Activated CD4-positive, alpha-beta T cell treated with anti-CD3 and anti-CD28 coated beads for 4 hours (primary cell): ENCODE measurements at places on chromosomes 3 and 15.
A peak's percentile ranks its signal among the peaks of the same experiment; 100 is the strongest.

DNA sequence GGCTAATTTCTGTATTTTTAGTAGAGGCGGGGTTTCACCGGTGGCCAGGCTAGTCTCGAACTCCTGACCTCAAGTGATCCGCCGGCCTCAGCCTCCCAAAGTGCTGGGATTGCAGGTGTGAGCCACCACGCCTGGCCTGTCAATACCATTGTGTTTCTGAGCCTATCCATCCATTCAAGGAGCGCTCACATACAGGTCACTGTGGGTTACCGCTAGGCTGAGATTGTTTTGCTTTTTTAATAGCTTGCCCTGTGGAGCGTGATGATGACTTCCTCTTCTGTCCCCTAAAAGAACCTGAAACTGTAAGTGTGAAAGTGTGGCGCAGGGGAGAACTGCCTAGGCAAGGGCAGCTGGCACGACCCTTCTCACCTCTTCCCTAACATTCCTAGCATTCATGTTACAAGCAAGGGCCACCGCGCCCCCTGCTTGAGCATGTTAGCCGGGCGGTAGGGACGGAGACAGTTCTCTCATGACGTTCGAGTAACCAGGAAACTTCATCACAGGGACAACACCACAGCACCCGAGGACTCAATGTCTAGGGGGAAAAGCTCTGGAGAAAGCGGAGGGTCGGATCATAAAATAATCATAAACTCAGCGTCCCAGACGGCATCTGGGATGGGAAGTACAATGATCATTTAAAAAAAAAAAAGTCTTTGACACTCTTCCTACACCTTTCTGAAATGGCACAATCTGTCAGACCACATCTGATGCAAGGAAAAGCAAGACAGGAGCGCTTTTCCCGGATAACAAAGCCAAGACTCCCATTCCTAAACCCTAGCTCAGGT lies 790 bp downstream of the LAMP3 start:
- no peak for DNase-seq

DNA sequence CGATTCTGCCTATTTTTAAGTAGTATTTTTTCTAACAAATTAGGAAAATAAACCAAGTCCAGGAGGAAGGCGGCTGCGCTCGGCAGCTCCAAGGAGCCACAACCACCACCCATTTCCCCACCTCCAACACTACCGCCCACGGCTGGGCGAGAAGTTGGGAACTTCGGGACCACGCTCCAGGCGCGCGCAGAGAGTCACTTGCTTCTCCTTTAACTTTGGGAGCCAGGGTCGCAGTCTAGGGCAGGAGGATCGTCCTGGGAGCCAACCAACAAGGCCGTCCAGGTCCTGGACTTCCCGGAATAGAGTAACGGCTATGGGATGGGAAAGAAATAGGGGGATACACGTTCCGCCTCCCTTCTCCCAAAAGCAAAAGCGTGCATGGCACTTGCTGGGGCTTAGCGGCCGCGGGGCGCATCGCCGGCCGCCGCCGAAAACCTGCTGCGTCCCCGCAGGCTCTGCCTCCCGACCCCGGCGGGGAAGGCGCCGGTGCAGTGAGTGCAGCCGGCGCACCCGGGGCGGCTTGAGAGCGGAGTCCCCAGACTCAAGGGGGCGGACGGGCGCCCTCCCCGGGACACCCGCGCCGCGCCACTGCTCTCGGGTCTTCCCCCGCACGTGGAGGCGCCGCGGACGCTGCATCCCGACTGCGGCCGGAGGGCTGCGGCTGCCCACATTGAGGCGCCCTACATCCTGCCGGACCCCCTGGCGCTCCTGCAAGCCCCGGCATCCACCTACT lies 699 bp downstream of the MEGF11 start:
- DNase-seq = no peak

DNA sequence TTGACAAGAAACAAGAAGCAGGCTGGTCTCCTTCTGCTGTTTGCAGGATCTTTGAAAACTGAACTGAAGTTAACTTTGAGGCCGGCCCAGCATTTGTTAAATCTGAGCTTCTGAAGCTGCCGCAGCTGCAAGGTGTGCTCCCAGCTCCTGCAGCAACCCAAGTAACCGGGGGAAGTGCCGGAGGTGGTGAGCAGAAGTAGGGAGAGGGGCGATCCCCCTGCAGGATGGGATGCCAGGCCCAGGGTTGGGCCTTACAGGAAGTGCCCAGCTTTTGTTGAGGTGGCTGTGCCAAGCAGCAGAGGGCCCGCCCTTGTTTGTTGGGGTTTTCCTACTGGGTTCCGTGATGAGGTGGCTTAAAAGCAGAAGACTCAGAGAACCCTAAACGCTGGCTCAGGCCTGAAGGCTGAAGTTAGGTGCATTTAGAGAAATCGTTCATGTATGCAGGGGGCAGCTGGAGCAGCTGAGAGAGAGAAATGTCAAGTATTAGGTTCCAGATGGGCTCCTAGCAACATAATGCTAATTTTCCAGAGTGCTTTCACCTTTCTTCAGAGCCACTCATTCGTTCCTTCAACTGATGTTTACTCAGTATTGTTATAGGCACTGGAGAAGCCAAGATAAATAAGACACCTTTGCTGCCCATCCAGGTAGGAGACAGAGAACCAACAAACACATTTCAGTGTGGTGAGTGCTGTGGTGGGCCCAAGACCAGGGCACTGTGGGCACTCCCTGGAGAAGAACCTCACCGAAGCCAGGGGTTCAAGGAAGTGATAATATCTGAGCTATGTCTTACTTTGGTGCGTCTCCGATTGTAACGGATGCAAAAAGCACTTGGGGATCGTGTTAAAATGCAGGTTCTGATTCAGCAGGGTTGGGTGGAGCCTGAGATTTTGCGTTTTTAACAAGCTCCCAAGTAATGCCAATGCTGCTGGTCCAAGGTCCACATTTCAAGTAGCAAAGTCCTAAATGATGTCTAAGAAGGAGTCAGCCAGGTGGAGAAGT lies 42.2 kb upstream of the PLCL2 start:
- peak; percentile 61 for DNase-seq

- DNase-seq = no peak
Measured at GRCh38 chr3:109346770-109347295, 9.5 kb upstream of the DPPA4 start.

DNA sequence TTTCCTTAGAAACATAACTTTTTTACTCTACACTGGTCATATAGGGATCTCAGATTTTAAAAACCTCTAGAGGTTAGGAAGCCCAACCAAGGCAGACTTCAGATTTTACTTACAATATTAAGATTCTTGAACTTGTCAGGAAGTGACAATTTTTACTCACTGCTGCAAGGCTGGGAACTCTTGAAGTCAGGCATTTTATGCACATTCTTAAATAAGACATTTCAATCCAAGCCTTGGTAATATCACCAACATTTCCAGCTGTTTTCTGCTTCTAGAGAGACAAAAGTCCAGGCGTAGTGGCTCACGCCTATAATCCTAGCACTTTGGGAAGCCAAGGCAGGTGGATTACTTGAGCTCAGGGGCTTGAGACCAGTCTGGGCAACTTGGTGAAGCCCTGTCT lies 33.6 kb upstream of the UBP1 start:
- DNase-seq = no peak

DNA sequence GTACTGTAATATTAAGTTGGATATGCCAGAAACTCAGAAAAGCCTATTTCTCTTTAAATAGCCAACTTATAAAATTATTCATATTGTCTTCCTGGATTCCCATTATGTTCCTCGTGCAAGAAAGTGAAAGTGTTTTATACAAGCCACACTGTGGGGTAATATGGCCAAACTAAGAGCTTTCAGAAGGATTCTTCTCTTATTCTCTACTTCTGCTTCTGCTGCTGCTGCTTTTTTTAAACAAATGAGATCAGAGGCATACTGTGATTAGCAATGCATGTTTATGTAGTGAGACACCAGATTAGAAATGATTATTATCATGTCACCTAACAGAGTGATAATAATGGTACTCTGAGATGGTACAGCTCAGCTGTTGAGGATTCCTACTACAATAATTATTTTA lies 1026.5 kb upstream of the CFAP20DC start:
- no peak for DNase-seq

GRCh38 chr15:74375303-74375693 lies 7.9 kb upstream of the CYP11A1 start:
- DNase-seq = peak; percentile 88

- no peak for DNase-seq
Measured at GRCh38 chr3:129793319-129793718, 100.2 kb downstream of the TMCC1 start.

DNA sequence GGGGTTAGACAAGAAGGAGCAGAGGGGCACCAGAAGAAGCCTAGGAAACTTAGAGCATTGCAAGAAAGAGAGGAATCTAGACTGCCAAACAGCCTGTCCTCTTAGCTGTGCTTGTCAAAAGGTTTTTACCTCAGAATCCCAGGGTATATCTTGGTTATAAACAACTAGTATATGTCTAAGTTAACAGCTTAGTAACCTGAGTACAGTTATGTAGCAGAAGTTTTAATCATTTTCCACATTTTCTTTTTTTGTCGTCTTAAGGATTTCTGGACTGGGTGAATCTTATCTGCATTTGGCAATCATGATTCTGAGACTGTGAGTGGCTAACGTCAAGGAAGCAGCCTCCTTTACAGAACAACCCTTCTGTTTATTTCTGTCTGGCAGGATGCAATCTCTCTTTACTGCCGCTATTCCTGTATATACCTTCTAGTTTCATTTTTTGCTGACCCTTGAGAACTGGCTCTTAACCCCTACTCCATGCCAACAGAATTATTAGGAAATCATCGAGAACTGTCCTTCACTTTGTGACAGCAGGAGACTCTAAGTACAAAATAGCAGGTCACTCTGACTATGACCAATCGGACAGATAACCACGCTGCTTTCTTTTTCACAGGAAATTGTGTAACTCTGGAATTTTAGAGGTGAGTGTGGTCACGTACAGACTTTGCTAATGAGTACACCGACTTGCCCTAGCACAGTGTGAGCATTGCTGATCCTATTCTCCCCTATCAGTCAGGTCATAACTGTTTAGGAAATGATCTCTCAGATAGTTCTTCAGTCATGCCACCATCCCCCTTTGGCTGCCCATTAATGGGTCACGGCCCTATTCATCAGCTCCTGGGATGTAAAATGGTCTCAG lies 3.3 kb upstream of the CP start:
- peak; percentile 3 for DNase-seq

GRCh38 chr3:195143221-195143620 lies 127.7 kb downstream of the XXYLT1 start:
- no peak for DNase-seq

DNA sequence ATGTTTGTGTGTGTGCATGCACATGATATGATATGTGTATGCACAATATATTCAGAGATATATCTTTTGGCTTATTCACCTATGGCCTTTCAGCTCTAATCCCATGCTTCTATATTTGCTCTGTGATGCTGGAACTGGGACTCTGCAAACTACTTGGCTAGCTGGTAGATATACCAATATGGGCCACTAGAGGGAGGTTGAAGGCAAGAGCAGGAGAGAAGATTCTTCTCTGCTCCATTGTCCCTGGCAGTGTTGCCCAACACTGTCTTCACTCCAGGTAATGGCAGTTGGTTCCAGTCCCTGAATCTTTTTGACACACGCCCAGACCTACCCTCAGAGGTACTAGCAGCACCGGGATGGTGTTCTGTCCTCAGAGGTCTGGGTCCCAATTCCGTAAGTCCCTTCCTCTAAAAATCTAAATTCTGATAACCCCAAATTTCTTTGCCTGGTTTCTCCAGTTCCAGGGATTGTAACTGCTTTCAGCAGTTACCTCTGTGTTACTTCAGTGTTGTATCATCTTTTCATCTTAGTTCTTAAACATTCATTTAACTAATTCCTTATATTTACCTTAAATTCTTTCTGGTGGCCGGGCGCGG lies 44.7 kb downstream of the GTPBP8 start:
- DNase-seq = peak; percentile 28

DNA sequence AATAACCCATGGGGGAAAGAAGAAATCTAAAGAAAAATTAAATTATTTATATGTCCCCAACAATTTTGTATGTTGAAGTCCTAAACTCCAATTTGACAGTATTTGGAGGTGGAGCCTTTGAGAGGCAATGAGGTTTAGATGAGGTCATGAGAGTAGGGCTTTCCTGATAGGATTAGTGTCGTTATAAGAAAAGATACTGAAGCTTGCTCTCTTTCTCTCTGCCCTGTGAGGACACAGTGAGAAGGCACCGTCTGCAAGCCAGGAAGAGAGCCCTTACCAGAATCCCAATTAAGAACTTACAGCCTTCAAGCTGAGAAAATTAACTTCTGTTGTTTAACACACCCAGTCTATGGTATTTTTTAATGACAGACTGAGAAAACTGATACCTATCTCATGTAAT lies 16.1 kb upstream of the OR5AC2 start:
- DNase-seq = no peak

GRCh38 chr3:197300361-197300760 lies 1.9 kb upstream of the DLG1 start:
- DNase-seq = no peak

- DNase-seq = no peak
Measured at GRCh38 chr3:71548705-71549384, 34.7 kb downstream of the FOXP1 start.

- DNase-seq = no peak
Measured at GRCh38 chr15:79357566-79357965, 46.7 kb downstream of the TMED3 start.

DNA sequence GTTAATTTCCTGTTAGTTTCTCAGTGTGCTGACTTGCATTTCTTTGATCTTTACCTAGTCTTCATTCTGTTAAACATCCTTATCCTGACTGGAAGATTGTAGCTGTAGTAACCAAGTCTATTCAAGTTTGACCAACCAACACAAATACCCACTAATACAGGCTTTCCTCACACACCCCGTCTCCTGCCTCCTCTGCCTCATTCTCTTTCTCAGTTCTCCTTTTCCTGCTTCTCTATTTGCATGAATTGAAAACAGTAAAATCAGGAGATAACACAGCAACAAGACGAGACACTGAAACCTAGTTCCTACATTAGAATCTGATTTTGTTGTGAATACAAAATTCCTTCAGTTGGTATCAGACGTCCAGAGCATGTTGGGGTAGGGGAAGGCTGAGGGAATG lies 116.9 kb upstream of the ARPP21 start:
- no peak for DNase-seq
